ENCODE measurements at places on chromosomes 2 and 18.

GRCh38 chr2:88614497-88615157 lies 12.6 kb downstream of the EIF2AK3 start:
- H3K27me3 ChIP-seq: no peaks in the 10 kb centered on the region
- H3K27ac ChIP-seq: no peak overlapping the region
- no peak overlapping the region for H3K4me3 ChIP-seq
- H3K4me1 ChIP-seq: no peaks in the 10 kb centered on the region

DNA sequence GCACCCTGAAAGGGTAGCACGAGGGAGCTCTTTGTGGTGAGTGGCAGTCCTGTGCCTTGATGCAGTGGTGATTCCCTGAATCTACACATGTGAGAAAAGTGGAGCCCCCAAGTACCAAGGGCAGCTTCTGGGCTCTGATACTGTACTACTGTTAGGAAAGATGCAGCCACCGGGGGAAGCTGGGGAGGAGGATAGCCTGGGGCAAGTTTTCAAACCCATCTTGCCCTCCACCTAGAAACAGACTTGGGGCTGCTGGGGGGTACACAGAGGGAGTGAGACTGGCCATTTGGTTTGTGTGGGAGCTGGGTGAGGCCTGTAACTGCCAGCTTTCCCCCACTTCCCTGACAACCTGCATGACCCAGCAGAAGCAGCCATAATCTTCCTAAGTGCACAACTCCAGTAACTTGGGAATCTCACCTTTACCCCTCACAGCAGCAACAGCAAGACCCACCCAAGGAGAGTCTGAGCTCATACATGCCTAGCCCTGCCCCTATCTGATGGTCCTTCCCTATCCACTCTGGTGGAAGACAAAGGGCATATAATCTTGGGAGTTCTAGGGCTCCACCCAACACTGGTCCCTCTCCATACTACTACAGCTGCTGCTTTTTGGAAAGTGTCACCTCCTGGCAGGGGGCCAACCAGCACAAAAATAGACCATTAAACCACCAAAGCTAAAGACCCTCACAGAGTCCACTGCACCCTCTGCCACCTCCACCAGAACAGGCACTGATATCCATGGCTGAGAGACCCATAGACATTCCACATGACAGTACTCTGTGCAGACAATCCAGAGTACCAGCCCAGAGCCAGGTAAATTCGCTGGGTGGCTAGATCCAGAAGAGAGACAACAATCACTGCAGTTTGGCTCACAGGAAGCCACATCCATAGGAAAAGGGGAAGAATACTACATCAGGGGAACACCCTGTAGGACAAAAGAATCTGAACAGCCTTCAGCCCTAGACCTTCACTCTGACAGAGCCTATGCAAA lies 8.2 kb downstream of the MALL start:
- H3K4me3 ChIP-seq: no peak overlapping the region
- H3K36me3 ChIP-seq: no peaks in the 10 kb centered on the region
- H3K27me3 ChIP-seq: peaks cover 26% of the 10 kb centered on the region
- DNase-seq: no peak

GRCh38 chr18:32730620-32731091 lies 42.2 kb downstream of the KLHL14 start:
- peaks cover 6% of the 10 kb centered on the region for H3K4me1 ChIP-seq
- no peaks in the 10 kb centered on the region for H3K27me3 ChIP-seq
- H3K27ac ChIP-seq: no peak overlapping the region
- no peaks in the 10 kb centered on the region for H3K36me3 ChIP-seq

DNA sequence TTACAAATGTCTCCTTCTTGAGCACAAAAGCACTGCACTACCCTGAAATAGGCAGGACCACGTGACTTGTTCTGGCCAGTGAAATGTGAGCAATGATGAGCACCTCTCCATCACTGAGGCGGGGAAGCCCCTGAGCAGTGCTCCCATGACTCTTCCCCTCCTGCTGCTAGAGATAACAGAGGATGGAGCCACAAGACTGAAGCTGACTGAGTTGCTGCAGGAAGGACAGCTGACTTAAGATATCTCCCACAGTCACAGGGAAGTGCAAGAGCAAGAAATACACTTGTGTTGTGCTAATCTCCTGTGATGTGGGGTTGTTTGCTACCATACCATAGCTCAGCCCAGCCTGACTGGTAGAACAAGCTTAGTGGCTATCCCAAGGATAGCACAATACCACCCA lies 38.7 kb downstream of the STK39 start:
- no peak overlapping the region for H3K4me3 ChIP-seq
- no peak for DNase-seq

DNA sequence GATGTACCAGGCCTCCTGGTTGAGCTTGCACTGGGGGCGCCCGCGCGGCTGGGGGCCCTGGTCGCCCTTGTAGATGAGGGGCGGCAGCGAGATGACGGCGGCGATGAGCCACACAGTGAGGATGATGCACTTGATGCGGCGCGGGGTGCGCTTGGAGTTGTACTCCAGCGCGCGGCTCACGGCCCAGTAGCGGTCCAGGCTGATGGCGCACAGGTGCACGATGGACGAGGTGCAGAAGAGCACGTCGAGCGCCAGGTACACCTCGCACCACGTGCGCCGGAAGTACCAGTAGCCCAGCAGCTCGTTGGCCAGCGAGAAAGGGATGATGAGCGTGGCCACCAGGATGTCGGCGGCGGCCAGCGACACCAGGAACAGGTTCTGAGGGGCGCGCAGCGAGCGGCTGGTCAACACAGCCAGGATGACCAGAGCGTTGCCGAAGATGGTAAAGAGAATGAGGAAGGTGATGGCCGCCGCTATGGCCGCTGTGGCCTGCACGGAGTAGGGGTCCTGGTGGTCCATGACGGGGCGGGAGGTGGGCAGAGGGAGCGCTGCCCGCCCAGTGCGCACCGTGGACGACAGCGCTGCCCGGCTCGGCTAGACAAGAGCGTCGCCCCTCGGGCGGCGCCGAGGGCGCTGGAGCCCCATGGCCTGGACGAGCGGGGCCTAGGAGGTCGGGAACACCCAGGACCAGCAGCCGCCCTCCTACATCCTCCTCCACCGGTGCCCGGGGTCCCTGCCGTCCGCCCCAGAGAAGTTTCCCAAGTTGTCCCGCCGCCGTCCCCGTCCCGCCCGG lies 544 bp downstream of the ADRA2B start:
- peaks cover 6% of the 10 kb centered on the region for H3K4me1 ChIP-seq
- H3K27me3 ChIP-seq: peaks cover 41% of the 10 kb centered on the region
- no peak for DNase-seq
- no peak overlapping the region for H3K27ac ChIP-seq

DNA sequence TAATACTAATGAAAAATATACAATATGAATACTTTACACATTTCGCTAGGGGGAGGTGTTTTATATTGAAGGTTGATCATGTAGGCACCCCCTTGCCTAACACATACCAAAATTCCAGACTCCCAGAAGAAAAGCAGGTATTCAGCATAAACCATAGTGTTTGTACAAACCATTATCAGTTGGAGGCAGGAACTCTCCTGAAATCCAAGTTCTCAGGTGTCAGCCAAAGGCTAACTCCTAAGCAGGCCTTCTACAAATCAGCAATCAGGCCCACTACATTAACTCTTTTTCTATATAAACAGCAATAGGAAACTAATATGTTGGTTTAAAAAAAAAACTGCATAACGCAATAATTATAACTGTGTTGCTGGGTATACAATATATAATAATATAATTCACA lies 44.5 kb downstream of the MAP3K2 start:
- H3K36me3 ChIP-seq: peaks cover 16% of the 10 kb centered on the region
- H3K4me3 ChIP-seq: no peak overlapping the region
- no peak for DNase-seq
- H3K27ac ChIP-seq: no peak overlapping the region
- peaks cover 3% of the 10 kb centered on the region for H3K4me1 ChIP-seq
